Urothelium cell line (cell line): ENCODE measurements at places on chromosomes 12 and 14.

- peak; percentile 31 for DNase-seq
Observed at GRCh38 chr14:93431036-93431670, 414 bp downstream of the UNC79 start.

- no peak for DNase-seq
Observed at GRCh38 chr12:110444455-110444854, 5.7 kb downstream of the ARPC3 start.

DNA sequence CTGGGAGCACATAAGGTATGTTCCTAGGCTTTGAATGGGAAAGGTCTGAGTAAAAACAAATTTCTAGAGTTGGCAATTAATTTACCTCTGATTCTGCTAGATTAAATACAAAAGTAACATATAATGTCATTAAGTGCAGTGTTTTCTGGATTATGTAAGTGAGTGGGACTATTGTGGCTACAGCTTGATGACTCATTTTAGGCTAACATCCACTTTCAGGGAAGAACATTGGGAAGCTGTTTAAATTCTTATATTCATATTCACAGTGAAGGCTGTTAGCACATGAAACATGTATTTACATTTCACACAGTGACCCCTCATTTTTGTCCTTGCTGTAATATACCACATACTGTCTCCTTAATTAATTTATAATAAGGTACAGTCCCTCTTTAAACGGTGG lies 13.2 kb upstream of the BMAL2 start:
- DNase-seq = no peak

DNA sequence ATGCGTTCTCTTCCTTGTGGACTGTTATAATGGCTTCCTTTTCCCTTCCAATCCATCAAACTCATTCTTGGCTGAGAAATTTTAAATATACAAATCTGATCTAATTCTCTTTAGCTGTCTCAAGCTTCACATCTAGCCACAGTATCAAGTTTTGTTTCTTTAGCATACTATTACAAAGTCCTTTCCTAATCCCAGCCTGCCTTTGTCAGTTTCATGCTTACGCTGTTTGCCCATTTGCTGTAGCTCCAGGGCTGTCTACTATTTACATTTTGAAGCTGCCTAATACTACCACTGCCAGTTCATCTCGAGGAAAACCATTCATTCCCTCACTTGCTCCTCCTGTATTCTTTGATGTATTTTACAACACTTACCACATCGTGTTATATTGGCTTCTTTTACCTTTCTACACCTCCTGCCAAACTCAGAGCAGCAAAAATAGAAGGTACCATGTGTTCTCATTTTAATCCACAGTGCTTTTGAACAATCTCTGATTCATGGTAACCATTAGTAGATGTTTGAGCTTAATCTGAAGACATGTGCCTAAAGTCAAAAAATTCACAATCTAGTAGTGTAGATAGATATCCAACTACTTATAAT lies 42.9 kb downstream of the ARID4A start:
- DNase-seq = no peak

DNA sequence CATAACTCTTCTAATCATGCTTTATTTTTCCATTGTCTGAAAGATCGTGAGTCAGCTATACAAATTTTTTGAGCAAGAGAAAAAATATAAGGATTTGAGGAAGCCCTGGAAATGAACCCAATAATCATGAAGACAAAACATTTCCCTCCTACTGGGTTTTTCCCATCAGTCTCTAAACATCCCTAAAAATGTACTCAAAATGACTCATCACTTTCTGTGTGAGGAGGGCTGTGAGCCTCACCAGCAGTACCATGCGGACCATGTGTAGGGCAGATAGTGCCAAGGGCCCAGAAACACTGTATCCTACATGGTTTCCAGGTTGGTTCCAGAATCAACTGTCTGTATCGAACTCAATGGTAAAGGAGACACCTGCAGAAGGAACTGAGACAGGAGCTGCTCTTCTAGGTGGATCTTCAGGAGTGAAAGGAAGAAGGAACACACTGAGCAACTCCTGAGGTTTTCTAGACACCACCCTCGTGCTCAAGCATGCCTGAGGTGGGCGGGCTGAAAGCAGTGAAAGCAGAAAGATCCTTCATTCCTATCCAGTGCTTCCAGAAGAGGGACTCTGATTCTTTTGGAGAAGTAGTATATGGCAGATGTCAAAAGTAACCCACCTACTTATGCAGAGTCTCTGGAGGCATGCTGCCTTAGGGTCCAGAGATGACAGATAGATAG lies 48.6 kb upstream of the RHOJ start:
- peak; percentile 58 for DNase-seq

- no peak for DNase-seq
Observed at GRCh38 chr12:107373238-107373809, 280.0 kb upstream of the CRY1 start.

DNA sequence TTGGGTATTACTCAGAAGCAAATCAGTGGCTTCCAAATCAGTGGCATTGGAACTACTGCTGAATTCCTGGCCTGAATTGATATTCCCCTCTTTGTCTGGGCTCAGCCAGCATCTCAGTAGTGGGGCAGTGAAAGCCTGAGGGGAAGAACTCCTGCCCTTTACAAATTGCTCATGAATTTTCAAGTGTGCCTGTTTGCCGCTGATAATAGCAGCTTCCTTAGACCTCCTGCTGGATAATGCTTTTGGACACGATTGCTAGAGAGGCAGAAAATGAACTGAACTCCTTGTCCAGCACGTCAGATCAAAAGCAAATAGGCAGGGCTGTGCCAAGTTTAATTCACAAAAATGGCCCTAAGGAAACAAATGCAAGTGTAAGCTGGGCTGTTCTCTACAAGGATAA lies 91.3 kb upstream of the GZMB start:
- DNase-seq = no peak

- DNase-seq = peak; percentile 78
Observed at GRCh38 chr14:24365600-24366412, 2.2 kb upstream of the NFATC4 start.

DNA sequence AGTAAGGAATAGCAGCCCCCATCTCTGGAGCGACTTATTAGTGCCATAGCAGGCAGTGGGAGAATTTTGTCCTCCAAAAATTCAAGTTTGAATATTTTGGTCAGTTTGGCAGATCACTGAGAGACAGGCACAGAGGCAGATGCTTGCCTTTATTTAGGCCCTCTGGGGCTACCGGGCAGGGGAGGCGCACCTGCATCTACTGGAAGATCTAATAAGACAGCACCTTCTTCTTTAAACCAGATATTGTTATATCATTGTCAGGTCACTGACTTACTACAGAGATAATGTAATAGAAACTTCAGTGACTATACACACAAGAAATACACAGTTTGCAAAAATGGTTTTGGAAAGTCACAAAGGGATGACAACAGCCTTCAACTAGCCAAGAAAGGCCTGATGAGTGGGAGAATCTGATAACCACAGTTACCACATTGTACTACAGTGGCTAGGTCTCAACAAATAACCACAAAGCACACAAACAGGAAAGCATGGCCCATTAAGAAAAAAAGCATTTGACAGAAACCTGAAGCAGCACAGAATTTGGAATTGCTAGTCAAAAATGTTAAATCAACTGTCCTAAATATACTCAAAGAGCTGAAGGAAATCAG lies 56.8 kb downstream of the CDK17 start:
- no peak for DNase-seq

GRCh38 chr12:70733385-70733784 lies 96.2 kb upstream of the PTPRB start:
- DNase-seq = peak; percentile 54

- DNase-seq = no peak
Observed at GRCh38 chr12:124753993-124754392, 109.7 kb downstream of the SCARB1 start.

DNA sequence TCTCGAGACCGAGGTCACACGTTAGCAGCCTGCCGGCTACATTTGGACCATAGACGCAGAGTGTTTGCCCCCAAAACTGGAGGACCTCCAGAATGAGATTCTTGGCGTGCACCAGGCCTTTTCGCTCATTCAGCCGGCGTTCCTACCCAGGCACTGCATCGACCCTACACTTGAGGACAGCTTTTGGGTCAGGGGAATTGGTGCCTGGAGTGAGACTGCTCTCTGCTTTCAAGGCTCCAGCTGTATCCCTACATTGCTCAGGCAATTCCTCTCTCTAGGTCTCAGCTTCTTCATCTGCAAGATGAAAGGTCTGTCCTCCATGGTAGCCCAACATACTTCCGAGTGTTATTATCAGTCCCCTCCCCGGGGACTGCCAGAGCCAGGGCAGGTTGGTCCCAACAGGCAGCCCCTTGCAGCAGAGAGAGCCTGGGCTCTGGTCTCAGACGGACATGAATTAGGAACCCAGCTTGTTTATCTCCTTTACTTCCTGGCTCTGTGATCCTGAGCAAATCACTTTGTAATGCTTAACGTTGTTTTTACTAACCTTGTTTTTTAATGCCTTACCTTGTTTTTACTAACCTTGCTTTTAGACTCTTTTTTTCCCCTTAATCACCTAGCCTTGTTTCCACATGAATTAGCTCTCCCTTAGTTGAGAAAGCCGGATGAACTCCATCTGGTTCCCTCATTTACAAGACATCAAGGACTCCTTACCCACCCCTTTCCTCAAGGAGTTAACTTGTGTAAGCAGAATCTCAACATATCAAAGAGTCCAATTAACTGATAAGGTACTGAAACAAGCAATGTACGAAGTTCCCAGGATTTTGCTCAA lies 892 bp downstream of the TCHP start:
- peak; percentile 7 for DNase-seq

DNA sequence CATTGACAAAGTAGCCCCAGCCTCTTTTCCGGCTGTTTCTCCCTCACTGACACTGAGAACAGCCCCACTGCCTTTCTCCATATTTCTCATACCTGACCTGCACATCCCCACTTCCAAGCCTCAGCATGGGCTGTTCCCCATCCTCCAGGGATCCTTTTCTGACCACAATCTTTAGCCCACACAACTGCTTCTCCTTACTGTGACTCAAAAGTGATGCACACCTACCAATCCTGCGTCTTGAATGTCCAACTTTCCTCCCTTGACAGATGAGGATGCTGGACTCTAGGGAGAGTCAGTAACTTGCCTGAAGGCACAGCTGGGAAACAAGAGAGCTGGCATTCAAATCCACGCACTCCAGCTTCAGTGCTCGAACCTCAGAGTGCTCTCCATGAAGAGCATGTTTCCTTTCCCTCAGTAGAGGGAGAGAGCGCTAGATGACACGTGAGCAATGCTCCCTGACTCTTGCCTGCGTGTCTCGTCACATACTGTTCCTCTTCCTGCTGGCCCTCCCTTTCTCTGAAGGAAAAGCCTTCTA lies 75.6 kb downstream of the NTF3 start:
- no peak for DNase-seq

DNA sequence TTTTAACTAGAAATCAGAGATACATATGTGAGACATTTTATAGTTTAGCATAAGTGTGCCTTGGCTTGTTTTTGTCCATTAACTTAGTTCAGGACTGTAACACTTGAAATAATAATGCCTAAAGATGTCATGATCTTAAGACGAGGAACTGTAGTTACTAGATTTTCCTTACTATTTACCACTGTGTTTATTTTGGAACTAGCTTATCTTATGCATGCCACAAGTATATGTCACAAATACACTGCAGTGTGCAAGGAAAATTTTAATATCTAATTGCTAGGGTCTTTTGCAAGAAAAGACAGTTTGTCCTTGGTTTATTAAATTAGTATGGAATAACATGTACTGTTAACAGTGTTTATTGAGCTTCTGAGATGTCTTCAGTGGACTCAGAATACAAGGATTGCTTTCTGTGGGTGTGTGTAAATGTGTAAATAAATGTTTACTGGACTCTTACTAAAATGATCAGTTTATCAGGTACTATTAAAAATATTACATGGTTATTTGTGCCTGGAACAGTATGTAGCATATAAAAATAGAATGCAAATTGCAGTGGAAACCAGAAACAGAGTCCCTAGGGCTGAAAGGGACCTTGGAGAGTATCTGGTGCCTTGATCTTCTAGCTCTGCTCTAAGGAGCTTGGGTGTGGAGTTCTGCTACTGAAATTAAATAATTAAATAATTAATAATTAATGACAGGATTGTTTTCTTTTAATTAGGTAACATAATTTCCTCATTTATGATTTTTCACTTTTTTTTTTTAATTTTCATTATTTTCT lies 58.1 kb downstream of the FGD4 start:
- no peak for DNase-seq

GRCh38 chr12:124013073-124013472 lies 40.1 kb downstream of the ZNF664 start:
- DNase-seq = no peak

GRCh38 chr14:61296151-61296550 lies 15.0 kb upstream of the TMEM30B start:
- DNase-seq = no peak
